NCI-H1092 treated with DMSO at 0.1 percent for 48 hours (cell line): ENCODE measurements at places on chromosomes 1 and 21.
A peak's percentile ranks its signal among the peaks of the same experiment; 100 is the strongest.

- DNase-seq: no peak
Measured at GRCh38 chr1:7534061-7534825, 236.9 kb upstream of the VAMP3 start.

GRCh38 chr1:227766015-227766634 is 30.9 kb downstream of the SNAP47 start:
- peak; percentile 95 for DNase-seq

DNA sequence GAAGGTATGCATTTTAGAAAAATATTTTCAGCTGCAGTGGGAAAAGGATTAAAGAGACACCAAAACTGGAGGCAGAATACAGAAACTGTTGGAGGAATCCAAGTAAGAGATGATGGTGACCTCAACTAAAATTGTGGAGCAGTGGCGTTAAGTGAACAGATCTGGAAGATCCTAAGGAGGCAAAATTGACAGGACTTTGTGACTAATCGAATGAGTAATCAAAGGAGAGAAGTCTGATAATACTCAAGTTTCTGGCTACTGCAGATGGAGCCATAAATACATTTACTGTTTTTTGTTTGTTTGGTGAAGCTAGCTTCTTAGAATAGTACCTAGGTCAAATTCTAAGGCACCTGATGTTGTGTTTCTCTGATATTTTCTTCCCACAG is 3.1 kb downstream of the CTBS start:
- DNase-seq: no peak

GRCh38 chr1:19123837-19124236 is 86.2 kb downstream of the UBR4 start:
- no peak for DNase-seq

DNA sequence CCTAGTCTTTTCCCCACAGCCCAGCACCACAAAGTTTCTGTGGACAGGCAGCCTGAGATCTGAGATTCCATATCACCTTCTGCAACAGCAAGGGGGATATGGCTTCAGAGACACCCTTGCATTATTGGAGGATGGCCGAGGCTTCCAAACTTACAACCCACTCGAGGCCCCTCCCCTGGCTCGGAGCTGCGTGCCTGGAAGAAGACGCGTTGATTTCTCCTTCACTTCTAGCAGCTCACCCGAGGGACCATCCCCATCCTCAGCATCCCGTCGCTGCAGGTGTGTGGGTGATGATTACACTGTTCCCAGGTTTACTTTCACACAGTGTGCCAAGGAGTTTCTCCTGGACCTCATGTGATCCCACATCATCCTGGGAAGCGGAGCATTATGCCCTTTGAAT is 277.9 kb downstream of the MATN1 start:
- no peak for DNase-seq

DNA sequence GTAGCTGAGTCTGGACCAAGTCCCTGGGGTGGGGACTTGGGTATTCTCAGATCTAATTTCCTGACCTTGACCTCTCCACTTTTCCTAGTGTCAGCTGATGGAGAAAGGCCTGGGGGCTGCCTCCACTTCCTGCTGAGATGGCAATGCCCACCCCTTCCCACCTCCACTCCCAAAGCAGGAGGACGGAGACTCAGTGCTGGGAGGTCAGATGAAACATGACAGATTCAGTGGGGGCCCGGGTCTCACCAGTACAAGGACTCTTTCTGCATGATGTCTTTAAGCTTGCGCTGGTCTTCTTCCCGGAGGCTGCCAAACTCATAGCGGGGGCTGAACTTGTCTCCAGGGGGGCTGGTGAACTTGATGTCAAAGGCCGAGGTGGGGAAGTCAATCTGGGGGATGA is 35.6 kb upstream of the PPP1R15B start:
- no peak for DNase-seq

GRCh38 chr1:228312136-228312764 is 94.4 kb downstream of the TRIM11 start:
- DNase-seq: no peak

GRCh38 chr1:116257341-116257767 is 115.7 kb upstream of the ATP1A1 start:
- DNase-seq: no peak

DNA sequence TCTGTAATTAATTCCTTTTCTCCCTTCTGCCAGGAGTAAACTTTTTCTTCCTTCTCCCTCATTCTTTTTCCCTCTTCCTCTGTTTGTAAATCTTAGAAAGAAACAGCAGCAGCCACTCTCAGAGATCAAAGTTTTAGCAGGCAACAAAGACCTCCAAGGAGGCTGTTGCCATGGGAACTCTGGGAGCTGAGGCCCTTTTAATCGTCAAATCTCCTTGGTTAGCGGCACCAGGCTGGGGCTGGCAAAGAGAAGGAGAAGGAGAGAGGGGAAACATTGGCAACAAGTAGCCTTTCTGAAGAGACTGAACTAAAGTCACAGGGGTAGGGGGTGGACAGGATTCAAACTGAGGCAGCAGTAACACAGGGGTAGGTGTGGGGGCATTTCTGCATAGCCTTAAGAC is 25.2 kb downstream of the ILDR2 start:
- no peak for DNase-seq

DNA sequence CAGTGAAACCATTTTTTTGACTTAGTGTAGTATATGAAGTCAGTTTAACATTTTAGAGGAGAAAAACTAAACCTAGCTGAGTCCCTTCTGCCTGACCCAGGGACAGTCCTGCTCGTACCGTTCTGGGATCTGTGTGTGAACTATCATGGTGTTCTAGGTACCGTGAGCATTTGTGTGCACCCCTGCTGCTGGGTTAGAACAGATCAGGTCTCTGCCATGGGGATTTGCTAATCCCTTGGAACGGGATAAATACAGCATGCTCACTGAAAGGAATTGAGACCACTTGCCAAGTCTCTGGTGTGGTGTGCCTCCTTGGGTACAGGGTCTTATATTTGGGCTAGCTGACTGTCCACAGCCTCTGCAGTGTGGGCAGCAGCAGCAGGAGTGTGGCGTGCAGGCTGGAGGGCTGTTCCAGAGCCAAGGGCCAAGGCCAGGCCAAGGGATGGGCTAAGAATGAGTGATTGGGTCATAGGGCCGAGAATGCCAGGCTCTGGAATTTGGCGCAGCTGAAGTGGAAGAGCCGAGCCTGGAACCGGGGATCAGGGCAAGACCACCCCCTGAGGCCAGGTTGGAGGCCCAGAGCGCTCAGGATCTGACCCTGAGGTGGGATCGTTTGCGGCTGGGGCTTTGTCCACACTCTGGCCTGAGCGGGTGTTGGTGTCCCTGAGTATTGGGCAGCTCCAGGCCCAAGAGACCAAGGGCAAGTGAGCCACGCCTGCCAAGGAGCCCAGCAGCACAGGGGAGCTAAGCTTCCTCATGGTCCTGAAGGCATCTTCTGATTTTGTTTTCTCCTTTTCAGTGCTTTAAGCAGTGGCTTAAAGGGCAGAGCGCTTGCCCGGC is 66.3 kb downstream of the VPS26C start:
- no peak for DNase-seq

GRCh38 chr1:121471523-121471922 is 286.7 kb downstream of the SRGAP2C start:
- DNase-seq: no peak

- DNase-seq: no peak
Measured at GRCh38 chr21:44913425-44914175, 7.1 kb downstream of the ITGB2 start.

DNA sequence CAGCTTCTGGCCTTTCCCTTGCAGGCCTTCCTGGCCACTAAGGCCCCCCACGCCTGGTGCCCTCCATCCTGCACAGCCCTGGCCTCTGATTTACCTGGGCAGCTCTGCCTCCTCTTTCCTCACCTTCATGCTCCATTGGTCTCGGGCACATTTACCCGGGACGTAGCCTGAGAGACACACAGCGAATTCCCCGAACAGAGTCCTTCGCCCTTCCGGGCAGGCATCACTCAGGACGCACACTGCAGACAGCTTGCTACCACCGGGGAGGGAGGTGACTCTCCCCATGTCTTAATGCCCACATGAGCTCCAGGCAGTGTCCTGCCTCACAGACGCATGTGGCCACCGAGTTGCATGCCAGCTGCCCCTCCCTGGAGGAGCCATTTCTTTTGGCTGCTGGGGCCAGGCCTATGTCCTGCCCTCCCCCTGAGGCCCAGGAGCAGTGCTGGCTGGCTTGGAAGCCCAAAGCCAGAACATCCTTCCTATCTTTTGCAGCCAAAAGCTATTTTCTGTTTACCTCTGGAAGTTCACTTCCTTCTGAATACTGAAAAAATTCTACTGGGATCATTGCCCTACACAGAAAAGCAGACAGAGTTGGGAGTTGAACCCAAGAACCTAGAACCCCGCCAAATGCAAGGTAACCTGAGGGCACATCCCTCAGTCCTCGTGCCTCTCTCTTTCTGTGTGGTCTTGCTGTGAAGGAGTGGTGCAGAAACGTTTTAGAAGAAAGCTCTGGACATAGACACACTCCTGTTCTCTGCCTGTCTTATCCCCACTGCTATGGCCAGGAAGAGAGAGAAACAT is 209.5 kb downstream of the TOMM20 start:
- DNase-seq: no peak

DNA sequence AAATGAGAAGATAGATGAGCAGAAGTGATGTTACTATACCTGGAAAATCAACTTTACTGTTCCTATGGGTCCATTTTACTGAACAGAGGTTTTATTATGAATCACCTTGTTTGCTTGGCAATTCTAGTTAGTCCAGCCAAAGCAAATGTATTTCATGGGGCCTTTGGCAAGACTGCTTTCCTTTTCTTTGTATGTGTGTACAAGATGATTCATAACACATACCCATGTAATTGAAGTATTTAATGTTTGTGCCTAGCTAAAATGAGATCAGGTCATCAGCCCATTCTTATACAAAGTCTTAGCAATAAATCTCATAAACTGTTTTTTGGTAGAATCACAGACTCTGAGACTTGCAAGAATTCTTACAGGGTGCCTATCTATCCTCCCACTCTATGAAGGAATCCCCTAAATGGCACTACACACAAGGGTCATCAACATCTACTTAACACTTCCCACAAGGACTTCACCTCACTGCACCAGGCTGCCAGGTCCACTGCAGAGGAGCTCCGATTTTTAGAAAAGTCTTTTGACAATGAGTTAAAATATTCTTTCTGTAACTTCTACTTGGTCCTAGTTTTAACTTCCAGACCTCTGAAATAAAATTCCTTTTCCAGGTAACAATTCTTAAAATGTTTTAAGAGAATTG is 58.5 kb downstream of the LPAR3 start:
- no peak for DNase-seq

- no peak for DNase-seq
Measured at GRCh38 chr21:21864321-21864840, 866.2 kb downstream of the NCAM2 start.

- DNase-seq: no peak
Measured at GRCh38 chr1:71640116-71640515, 559.3 kb upstream of the ZRANB2 start.

- DNase-seq: no peak
Measured at GRCh38 chr1:38179483-38179882, 132.9 kb upstream of the POU3F1 start.

DNA sequence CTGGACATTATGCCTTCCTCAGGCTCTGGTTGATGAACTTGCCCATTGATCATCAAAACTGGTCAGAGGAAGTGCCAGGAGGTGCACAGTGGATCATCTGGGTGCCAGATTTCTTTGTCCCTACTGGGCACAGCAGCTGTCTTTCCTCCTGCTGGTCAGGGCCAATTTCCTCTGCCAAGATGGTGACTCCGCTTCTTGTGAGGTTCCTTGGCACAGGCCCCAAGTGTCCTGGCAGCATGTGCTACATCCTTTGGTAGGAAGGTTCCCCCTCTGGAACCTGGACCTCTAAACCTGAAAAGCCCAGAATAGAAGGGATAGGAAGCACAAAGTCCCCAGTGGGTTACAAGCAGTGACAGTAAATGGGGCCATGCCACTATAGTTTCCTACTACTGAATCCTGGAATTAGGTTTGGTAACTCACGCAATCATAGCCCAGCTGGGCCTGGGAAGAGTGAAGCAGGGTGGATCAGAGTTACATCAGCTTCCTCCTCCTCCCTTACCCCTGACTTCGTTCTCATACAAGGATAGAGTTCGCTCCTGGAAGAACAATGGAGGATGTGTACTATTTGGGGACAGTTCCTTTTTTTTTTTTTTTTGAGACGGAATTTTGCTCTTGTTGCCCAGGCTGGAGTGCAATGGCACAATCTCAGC is 147.1 kb downstream of the CNIH3 start:
- DNase-seq: no peak

DNA sequence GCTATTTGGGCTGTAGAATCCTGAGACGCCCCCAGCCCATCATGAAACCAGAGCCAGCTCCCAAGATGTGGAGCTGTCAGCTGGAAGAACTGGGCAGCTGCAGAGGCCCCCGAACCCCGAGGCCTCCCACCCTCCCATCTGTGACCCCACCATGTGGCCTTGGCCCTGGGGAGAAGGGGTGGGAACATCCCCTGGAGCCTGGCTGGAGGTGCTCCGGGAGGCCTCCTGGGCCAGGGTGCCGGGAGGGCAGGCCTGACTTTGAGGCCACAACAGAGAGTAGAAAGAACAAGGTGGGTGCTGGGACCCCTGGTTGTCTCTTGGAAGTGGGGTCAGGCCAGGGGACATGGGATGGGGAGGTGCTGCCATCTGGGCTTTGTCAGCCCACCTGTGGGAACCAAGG is 6.0 kb upstream of the SMYD3 start:
- DNase-seq: no peak

DNA sequence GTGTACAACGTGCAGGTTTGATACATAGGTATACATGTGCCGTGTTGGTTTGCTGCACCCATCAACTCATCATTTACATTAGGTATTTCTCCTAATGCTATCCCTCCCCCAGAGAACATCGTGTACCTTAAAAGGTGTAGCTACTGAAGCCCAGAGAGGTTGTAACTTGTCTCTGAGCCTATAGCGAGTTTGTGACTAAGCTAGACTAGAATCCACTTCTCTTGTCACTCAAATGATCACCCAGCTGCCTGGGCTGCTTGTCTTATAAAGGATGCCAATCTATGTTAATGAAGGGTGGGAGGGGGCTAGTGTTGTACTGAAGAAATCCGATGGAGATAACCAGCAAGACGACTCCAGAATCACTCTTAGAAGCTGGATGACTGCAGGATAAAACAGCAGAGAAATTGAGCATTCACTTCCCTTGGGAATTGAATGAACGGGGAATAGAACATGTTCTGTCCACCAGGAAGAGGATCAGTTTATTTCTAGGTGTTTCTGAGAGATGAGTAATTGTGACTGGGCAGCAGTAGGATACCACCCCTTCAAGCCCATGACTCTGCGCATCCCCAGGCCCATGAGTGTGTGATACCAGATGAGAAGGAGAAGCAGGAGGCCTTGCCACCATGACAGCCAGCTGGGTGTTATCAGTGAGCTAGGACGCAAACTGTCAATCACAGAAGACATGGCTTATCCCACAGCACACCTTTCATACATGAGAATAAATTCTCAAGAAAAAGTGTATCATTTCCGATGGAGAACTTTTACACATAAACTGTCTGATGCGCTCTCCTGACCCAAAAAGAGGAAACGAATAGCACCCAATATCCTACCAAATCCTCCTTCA is 390.4 kb downstream of the NTNG1 start:
- DNase-seq: no peak

GRCh38 chr1:206831650-206832049 is 33.8 kb upstream of the IL20 start:
- DNase-seq: no peak

- DNase-seq: no peak
Measured at GRCh38 chr1:27503033-27503432, 13.1 kb upstream of the WASF2 start.
